Foreskin melanocyte (primary cell): ENCODE measurements at places on chromosomes 3 and 15.
A peak's percentile ranks its signal among the peaks of the same experiment; 100 is the strongest.

DNA sequence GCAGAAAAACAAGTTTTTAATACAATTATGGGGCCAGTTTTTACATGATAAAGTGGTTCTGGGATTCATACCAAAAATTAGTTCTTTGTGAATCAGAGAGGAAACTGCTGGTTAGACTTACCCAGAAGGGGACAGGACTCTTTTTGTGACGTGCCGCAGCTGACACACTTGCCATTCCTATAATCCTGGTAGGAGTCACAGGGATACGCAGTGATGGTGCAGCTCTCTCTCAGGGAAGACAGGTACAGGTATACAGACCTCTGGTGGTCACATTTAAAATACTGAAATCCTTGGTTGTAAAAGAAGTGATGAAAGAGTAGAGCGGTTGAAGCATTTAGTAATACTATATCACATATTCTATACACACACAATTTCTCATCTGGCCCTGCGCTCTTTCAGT, 20.2 kb upstream of the TMEM41A start:
- DNase-seq: no peak

- no peak for DNase-seq
Measured at GRCh38 chr15:91865950-91866349, 12.4 kb downstream of the SLCO3A1 start.

DNA sequence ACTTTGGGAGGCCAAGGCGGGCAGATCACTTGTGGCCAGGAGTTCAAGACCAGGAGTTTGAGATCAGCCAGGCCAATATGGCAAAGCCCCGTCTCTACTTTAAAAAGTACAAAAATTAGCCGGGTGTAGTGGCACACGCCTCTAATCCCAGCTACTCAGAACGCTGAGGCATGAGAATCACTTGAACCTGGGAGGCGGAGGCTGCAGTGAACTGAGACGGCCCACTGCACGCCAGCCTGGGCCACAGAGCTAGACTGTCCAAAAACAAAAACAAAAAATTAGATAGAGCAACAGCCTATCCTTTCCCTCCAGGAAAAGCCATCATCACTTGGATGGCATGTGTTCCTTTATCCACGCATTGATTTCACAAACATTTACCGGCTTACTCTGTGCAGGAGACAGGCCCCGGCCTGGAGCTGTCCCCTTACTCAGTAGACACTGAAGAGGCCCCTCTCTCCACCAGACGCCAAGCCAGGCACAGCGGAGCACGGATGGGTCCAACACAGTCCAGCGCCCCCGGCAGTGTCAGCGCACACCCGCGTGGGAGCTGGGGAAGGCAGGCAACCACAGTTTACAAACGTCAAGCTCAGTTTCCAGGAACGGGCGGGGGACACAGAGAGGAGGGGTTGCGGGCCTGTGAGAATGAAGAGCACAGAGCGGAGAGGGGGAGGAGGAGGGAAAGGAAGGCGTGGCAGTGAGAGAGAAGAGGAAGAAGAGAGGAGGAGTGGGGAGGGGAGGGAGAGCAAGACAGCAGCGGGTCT, 3.1 kb downstream of the GP5 start:
- peak; percentile 67 for DNase-seq

- no peak for DNase-seq
Measured at GRCh38 chr3:27584874-27585273, 100.7 kb upstream of the SLC4A7 start.

- DNase-seq: peak; percentile 15
Measured at GRCh38 chr3:131216801-131217200, 164.8 kb upstream of the NUDT16 start.

GRCh38 chr3:71208211-71209095, 375.1 kb downstream of the FOXP1 start:
- DNase-seq: peak; percentile 44

- no peak for DNase-seq
Measured at GRCh38 chr3:129056451-129057173, 4.0 kb upstream of the GP9 start.

DNA sequence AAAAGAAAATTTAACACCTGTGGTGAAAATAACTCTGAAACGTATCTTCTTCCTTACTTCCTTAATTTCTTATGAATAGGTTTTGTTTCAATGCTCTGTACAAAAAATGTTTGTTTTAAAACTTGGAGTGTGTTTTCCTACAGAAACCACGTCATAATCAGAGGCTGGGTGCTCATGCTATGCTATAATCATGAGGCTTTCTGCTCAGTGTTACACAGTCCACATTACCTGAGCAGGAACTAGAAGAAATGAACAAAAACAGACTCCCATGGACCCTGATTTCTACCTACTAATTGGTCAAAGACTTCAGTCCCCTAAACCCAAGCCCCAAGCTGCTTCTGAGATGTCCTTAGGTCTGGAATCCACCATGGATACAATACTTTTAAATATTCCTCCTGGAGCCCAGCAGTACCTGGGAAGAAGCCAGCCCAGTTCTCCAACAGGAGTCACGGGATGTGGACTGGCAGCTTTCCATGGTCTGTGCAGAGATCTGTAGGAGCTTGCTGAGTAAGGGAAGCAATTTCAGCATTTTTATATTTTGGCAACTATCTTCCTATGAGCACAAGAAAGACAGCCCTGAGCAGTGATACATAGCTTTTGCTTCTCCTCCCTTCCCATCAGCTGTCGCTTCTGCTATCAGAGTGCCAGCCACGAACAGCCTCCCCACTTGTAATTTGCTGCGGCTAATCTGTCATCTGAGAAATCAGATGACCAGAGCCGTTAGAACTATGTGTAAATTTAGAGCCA, 65.6 kb downstream of the WDR72 start:
- DNase-seq: no peak

DNA sequence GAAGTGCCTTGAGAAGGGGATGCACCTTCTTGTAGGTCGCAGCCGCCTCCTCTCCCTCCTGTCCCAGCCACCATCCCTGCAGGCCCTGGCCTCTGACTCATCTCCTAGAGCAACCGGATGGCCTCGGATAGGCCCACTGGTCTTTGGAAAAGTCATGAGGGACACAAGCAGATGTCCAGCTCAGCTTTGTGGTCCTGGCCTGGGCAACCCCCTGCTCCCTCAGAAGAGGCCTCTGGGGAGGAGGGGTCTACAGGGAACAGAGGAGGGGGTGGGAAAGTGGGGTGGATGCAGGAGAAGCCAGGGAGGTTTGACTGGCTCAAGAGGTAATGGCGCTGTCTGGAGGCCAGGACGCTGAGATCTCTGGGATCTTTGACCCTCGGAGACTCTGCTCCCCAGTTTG, 259.2 kb upstream of the TLE3 start:
- no peak for DNase-seq

- DNase-seq: no peak
Measured at GRCh38 chr3:73491287-73491662, 133.5 kb downstream of the PDZRN3 start.

DNA sequence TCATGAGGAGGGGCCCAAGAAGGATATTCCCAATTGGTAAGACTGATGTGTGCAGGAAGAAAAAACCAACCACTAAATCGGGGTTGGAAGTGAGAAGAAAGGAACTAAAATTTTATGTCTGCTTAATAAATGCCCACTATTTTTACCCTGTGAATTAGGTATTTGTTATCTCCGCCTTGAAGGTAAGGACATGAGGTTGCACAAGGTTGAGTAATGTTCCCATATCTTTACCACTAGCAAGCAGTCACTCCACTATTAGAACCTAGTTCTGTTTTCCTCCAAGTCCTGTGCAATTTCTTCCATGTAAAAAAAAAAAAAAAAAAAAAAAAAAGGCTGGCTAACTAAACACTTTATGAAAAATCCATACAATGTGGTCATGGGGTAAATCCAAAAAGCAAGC, 318.5 kb upstream of the SLCO3A1 start:
- no peak for DNase-seq

GRCh38 chr15:73677146-73677607, 7.0 kb upstream of the CD276 start:
- DNase-seq: no peak

DNA sequence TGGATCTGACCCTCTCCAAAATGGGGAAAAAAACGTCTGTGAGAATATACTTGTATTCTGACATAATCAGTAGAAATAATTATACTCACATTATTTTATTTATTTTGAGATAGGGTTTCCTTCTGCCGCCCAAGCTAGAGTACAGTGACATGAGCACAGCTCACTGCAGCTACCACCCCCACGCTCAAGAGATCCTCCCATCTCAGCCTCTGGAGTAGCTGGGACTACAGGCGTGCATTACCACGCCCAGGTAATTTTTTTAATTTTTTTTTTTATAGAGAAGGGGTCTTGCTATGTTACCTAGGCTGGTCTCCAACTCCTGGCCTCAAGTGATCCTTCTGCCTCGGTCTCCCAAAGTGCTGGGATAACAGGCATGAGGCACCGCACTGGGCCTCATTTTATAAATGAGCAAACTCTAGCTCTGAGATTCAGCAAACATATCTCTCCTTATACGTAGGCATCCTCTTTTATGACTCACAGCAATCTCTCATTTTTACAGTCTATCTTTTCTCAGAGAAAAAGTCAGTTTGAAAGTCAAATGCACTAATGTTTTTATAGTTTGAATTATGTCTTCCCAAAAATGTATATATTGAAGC, 989 bp upstream of the VGLL3 start:
- no peak for DNase-seq
